ENCODE measurements at places on chromosomes 13 and 19. TPM values are rescaled to one million over a fixed set of nuclear protein-coding genes. Genes with fewer than 3 reads are reported as not detected.

Gene ZNF649
- total RNA-seq: 4.2 TPM

DNA sequence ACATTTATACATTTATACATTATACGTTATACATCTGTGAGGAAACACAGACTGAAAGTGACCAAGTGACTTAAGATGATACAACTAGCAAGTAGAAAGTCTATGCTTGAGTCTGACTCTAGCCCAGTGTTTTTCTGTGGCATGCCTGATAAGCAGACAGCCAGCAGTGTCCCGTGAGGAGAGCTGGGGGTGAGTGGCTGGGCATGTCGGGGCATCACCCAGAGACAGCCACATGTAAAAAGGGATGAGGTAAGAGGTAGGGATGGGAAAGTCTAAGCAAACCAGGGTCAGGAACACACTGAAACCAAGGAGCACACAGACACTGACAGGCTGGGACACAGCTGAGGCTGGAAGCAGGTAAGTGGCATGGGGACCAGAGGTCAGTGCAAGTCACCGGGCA, 333.2 kb downstream of the FOXO1 start:
- DNase-seq: no peak

DNA sequence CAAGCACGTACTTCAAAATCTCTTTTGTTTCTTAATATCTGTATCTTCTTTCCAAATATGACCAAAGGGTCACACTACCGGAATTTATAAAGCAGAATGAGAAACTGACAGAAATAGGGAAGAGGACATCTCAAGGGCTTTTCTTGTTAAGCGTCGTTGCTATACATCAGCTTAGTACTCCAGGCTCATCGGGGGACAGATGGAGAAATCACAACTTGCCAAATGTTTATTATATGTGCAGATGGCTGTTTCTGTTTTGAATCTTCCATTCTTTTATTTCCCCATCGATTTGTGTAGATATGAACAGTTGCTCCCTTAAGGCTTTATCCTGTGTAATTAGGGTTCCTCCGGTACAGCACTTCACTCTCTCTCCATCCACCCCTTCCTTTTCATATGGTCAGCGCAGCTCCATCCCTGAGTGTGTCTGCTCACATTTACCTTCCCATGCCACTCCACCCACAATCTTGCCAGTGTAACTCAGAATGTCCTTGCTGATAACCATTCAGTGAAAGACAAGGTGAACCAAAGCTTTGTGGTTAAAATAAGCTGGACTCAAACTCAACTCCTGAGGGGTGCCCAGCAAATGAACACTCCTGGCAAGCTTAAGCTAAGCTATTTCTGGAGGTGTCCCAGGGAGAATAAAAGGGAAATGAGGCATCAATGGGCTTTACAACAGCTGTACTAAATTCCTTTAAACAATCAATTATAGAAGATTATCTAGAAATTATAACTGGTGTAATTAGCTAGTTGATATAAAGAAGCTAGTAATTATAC, 51.3 kb downstream of the TBC1D4 start:
- DNase-seq: no peak

DNA sequence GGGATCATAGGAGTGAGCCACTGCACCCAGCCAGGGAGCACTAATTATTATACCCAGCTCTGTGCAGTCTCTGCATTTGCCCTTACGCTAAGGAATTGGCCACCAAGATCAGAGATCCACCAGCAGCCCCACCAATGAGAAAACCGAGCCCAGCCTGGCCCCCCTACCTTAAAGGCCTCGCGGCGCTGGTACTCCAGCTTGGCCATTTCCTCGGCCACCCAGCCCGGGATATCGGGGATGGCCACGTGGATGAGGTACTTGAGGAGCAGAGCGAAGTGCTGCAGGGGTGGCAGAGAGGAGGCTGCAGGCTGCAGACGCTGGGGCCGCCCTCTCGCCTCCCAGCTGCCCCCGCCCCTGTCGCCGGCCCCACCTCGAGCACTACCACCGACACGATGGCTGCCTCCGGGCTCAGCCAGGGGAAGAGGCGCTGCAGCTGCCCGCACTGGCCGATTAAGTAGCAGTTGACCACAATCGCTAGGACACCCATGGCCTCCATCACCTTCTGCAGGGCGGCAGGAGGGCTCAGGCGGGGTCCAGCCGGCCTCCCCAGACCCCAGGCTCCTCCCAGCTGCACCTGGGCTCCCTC, 7.5 kb downstream of the ANO8 start:
- DNase-seq: no peak

Gene CPAMD8
- total RNA-seq: 1.1 TPM

- DNase-seq: no peak
Observed at GRCh38 chr13:100235311-100235901, 146.5 kb downstream of the PCCA start.

Gene IGSF23
- total RNA-seq: 1.3 TPM

Gene PLEKHA4
- total RNA-seq: 9.8 TPM

Gene LGALS7
- not detected for total RNA-seq

- no peak for DNase-seq
Observed at GRCh38 chr19:10523135-10523636, 5.9 kb upstream of the S1PR5 start.

Gene RUBCNL
- total RNA-seq: 1.6 TPM

DNA sequence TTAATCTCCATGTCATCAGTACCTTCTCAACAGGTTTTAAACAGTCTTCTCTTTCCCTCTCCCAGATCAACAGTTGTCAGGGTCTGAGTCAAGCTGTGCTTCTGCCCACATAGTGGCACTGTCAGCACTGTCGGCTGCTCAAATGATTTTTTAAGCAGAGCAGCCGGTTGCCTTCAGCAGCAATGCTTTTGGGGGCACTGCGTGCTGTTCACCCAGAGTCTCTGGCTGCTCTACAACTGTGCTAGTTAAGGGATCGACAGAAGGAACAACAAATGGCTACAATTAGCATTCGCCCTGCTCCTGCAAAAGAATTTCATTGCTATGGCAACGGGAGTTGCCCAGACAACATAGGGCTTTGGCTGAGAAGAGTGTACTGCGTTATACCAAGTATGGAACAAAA, 412.9 kb downstream of the DIAPH3 start:
- DNase-seq: no peak

GRCh38 chr19:51686171-51686570, 7.0 kb upstream of the SPACA6 start:
- no peak for DNase-seq

GRCh38 chr13:99161512-99161911, 39.1 kb upstream of the UBAC2 start:
- DNase-seq: no peak

DNA sequence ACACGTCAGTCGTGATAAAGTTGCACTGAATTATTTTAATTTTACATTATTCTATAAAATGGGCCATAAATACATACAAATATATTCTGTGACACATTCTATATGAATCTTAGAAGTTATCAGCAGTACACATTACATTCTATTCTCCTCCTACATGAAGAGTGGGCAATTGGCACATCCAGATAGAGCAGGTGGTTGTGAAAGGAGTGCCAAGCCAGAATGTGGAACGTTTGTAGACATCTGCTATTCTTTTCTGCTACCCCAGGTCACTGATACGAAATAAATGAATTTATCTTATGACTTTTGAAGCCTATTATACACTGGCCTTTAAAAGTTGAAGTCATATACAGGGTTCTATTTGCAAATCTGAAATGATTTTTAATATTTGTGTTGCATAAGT, 373.2 kb downstream of the PCDH17 start:
- no peak for DNase-seq

DNA sequence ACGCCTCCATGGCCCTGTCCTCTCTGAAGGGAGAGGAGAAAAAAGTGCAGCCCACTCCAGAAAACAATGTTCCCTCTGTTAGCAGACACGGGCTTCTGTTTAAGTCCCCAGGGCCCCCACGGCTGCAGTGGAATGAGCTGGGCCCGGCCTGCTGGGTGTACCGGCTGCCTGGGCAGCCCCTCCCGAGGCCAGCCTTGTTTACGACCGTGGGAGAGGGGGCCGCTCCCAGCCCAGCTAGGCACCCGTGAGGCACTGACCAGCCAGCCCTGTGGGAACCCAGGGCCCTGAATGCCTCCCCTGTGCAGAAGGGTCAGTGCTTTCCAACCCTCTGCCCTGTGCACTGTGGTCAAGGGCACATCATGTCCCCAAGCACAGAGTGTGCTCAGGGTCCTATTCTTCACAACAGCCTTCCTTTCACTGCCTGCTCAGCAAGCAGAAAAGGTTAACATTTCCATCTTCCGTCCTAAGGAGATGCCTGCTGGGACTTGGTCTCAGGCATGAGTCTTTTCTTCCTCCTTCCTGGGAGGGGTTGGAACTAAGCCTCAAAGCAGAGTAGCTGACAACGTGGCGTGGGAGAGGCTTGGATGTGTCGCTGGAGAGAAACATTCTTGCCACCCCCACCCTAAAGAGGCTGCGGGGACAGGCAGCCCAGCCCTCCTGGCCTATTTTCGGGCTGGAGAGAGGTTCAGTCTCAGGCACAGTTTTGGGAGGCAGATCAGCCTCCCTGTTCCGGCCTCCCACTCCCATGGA, 90.1 kb downstream of the RGCC start:
- DNase-seq: no peak

Gene CYP2S1
- total RNA-seq: 0.55 TPM

DNA sequence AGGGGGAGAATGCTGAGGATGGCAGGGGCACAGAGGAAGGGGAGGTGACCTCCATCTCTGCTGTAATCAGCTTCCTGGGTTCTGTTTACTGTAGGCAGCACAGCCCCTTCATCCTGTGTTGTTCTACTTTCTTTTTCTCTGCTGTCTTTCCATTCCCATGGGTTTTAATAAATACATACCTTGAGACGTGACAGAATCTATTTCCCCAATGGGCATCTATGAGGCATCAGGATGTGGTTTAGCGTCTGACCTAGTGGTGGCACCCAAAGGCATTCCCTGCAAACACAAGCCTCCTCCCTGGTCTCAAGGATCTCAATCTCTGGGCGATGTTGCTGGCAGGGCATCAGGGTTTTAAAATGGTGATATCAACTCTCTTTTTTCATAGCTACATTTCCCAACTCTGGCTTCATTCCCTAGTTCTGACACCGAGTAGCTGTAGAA, 60.8 kb downstream of the ALOX5AP start:
- DNase-seq: no peak

DNA sequence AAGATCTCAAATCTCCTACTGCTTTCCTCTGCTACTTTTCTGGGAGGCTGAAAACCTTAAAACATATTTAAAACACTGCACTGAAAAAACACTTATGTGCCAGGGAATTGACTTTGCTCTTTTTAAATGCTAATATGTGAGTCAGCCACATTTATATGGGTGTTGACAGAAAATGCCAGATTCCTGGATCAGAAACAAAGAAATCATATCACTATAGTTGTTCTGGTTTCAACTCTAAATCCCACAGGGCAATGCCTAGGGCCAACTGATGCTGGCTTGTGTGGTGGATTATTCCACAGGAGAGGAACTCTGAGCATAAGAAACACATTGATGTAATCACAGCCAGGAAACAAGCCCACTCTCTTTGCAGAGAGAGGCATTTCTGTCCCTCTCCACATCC, 1439.0 kb upstream of the SPRY2 start:
- no peak for DNase-seq
